ENCODE measurements at places on chromosomes 4 and X.

- no peak for DNase-seq
Observed at GRCh38 chrX:53481093-53481492, 46.9 kb upstream of the HSD17B10 start.

DNA sequence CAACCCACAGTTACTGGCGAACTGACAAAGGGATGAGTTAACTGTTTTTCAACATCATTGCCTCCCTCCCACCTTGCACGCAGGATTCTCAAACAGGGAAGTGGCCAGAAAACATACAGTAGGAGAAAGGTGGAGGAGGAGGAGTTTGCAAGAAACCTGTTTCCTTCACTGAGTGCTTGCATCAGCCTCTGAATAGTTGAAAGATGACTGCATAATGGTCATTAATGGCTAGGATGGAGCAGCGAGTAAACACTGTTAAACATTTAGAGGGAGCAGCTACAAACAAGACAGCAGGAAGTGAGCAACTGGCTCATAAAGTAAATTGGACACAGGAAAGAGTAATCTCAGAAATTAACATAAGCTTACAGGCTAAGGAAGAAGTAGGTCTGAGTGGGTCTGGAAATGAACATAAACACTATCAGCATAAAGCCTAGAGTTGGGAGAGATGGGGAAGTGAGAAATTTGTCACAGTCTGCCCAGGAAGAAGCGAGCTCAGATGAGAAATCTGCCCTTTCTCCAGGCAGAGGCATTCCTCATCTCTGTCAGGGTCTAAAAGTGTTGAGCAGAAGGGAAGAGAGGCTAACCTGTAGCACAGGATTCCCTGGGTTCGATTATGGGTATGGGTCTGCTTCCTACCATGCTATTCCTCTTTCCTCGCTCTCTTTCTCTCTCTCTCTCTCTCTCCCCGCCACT lies 38.6 kb downstream of the TRPC5OS start:
- DNase-seq, result no peak

DNA sequence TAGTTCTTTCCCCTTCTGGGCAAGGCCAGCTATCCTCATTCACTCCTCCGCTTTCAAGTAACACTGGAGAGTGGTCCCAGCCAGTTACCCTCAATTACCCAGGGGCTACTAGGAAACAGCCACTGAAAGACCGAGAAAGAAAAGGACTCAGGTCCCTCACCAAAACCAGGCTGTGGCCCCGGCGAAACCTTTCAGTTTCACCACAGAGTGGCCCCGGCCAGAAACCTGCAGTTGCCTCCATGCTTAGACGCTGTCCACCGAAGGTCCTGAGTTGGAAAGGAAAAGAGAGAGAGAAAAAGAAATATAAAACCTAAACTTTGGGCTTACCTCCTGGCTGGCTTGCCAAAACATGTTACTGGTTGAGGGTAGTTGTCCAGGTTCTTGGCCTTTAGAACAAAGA lies 5.0 kb upstream of the AREG start:
- DNase-seq, result no peak

DNA sequence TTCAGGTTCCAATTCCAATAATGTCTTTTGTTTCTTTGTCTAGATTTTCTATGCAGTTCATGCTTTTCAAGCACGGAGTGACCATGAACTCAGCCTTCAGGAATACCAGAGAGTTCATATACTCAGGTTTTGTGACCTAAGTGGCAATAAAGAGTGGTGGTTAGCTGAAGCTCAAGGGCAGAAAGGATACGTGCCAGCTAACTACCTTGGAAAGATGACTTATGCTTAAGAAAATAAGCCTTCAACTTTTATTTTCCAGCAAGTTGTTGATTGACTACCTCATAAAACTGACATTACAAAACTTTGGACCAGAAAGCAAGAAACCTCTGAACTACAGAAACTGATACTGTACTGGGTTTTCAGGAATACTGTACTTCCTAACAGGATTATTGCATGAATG lies 30.8 kb downstream of the INTS12 start:
- DNase-seq, result no peak

DNA sequence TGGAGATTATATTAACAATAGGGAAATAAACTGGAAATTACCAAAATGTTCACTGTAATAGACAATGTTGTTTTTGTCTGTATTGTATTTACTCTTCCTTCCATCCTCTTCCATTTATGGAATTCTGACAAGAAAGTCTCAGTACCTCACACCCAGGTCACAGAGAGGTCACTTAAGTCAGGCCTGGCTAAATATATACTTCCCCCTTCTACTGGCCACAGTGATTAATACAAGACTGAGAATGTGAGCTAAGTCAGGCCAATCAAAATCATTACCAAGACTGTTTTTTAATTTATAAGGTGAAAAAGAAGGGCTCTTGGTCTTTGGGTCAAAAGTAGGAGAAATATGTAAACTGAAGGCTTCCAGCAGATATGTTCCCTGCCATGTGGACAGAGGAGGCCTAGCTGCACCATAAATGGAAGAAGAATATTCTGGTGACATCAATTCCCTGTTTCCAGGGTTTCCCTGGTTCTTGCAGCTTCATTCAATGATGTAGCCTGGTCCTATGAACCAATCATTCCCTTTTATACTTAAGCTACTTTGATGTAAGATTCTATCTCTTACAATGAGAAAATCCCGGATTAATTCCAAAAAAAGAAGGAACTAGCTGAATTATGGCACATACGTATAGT lies 64.3 kb downstream of the LRBA start:
- DNase-seq, result no peak

- DNase-seq, result no peak
Observed at GRCh38 chr4:15891312-15891711, 47.2 kb downstream of the FGFBP1 start.

DNA sequence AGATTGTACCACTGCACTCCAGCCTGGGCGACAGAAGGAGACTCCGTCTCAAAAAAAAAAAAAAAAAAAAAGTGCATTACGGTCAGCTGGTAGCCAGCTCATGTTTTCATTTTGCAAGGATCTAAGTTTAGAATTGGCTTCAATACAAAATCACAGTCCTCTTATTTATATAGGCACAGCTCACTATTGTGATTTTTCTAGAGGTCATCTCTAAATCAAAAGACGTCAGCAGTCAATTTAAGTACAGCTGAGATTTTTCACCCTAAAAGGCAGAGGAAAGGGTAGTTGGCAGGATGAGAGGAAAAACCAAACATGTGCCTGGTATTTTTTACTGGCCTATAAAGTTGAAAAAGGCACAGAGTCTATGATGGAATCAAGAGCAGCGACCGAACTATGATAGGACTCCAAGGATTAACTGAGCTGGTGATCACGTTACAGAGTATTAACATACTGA lies 30.8 kb downstream of the ASB5 start:
- DNase-seq, result no peak

- no peak for DNase-seq
Observed at GRCh38 chr4:119690871-119691270, 62.3 kb upstream of the PDE5A start.
